Lower lobe of right lung (tissue), 2 donors: ENCODE measurements at places on chromosomes 6 and 20. TPM values are rescaled to one million over a fixed set of nuclear protein-coding genes. Genes with fewer than 3 reads are reported as not detected.

DNA sequence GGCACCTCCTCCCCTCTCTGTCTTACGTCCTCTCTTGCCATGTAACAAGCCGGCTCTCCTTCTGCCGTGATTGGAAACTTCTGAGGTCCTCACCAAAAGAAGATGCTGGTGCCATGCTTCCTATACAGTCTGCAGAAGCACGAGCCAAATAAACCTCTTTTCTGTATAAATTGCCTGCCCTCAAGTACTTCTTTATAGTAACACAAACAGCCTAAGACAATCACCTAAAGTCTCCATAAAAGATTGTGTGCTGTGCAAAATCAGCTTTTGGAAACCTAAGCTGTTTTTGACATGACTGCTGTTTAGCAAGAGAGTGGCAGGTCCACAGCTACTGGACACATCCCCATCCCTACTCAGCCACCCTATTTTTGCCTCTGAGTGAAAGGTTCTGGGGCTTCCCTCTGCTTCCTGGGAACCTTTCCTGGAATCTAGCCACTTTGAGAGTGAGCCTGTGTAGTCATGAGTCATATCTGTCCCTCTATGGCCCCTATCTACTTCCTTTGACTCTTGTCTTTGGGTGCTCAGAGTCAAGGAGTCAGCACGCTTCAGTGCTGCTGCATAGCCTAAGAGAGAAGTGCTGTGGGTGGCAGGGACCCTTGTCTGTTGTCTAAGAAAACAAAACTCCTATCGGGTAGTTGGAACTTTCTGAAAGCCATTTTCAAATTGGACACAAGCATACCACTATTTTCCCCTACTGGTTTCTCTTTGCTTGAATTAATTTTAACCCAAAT is 110.0 kb downstream of the PPP1R14C start:
- DNase-seq: no peak
- no peaks in the 10 kb centered on the region for H3K4me1 ChIP-seq
- H3K27ac ChIP-seq: no peak overlapping the region
- H3K4me3 ChIP-seq: no peak overlapping the region
- no peaks in the 10 kb centered on the region for H3K36me3 ChIP-seq

The JPH2 gene
- 4.6 TPM for total RNA-seq

DNA sequence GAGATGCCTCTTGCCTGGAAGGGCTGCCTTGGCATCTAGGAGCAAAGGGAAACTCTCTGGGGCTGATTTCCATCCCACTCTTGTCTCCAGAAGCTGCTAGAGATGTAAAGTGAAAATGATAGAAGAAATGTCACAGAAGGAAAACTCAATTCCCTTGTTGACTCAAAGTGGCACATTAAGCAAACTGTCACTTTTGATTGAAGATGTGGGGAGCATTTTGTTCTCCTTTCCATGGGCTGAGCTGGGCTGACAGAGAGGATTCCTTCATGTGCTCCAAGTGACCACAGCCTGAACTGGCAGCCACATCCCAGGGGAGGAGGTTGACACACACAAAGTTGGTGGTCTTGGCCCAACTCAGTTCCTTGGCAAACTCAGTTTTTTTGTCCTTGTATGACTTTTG is 9.8 kb downstream of the GPR31 start:
- no peak overlapping the region for H3K27ac ChIP-seq
- no peaks in the 10 kb centered on the region for H3K36me3 ChIP-seq
- no peak for DNase-seq
- H3K27me3 ChIP-seq: peaks cover 18% of the 10 kb centered on the region
- no peaks in the 10 kb centered on the region for H3K4me1 ChIP-seq
- H3K4me3 ChIP-seq: no peak overlapping the region

The TREML1 gene
- 2.0 TPM for total RNA-seq

GRCh38 chr6:2581611-2582010 is 169.1 kb downstream of the MYLK4 start:
- H3K36me3 ChIP-seq: no peaks in the 10 kb centered on the region
- DNase-seq: no peak
- no peaks in the 10 kb centered on the region for H3K4me1 ChIP-seq
- no peak overlapping the region for H3K4me3 ChIP-seq

DNA sequence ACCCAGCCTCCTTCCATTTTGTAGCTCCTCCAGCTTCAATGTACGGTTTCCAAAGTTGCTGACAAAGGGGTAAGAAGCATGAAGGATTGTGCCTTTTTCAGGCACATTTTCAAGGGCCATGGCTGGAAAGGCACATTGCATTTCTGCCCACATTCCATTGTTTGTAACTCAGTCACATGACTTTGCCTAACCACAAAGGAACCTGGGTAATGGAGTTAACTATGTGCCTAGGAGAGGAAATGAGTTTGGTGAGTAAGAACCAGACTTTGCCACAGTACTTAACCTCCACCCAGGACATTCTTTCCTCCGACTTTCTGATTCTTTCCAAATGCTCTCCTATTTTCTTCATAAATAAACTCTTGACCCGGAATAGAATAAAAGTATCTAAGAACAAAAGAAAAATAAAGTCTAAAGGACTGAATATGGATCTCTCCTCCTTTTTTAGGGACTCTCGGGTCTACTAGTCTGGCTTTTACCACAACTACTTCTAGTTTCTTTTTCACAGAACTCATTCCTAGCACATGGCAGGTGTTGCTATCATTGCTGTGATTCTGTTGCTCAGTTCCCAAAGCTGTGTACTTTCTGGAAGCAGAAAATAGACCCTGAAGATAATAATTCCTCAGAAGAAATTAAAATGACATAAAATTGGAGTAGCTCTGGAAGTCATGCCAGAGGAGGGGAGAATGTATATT is 81.5 kb upstream of the ISM1 start:
- H3K27ac ChIP-seq: no peak overlapping the region
- H3K36me3 ChIP-seq: no peaks in the 10 kb centered on the region
- H3K4me3 ChIP-seq: no peak overlapping the region
- no peaks in the 10 kb centered on the region for H3K4me1 ChIP-seq
- H3K27me3 ChIP-seq: no peaks in the 10 kb centered on the region

The GPR63 gene
- total RNA-seq: 0.71 TPM

GRCh38 chr6:91669154-91669870 is 1082.4 kb upstream of the MAP3K7 start:
- H3K36me3 ChIP-seq: no peaks in the 10 kb centered on the region
- H3K27ac ChIP-seq: no peak overlapping the region
- no peak overlapping the region for H3K4me3 ChIP-seq
- H3K27me3 ChIP-seq: no peaks in the 10 kb centered on the region
- H3K4me1 ChIP-seq: no peaks in the 10 kb centered on the region

GRCh38 chr6:15378866-15379265 is 133.0 kb downstream of the JARID2 start:
- H3K4me3 ChIP-seq: no peak overlapping the region
- no peaks in the 10 kb centered on the region for H3K27me3 ChIP-seq
- H3K36me3 ChIP-seq: peaks cover 6% of the 10 kb centered on the region
- H3K27ac ChIP-seq: no peak overlapping the region

GRCh38 chr6:70973604-70974003 is 16.7 kb upstream of the B3GAT2 start:
- no peaks in the 10 kb centered on the region for H3K27me3 ChIP-seq
- no peak overlapping the region for H3K27ac ChIP-seq
- no peak for DNase-seq
- H3K4me1 ChIP-seq: no peaks in the 10 kb centered on the region

DNA sequence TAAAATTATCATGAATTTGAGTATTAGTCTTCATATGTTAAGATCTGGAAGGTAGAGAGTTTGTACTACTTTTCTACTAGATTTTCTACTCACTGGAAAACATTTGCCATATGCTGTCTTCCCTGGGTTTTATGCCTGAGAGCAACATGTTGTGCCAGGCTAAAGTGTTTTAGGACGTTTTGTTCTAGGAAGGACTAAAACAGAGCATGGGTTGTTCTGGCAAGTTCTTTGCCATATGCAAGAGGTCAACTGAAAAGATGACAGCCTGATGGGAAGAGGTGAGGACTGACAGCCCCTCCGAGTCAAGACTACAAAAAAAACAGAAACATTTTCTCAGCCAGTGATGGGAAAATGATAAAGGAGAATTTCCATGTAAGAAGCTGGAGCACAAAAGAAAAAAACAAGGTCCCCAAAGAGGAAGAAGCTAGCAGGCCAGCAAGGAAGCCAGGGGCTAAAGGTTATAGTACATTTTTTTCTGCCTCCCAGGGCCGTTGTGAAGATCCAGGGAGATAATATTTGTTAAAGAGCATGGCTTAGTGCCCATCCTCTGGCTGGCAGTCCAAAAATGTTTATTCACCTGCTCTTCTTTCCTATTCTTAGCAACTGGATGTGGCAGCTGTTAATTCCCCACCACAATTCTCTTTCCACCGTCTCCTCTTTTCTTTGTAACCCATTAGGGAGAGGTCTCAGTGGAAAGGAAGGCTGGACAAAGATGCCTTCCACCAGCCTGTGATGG is 7.8 kb downstream of the SCGN start:
- no peak overlapping the region for H3K4me3 ChIP-seq
- H3K36me3 ChIP-seq: no peaks in the 10 kb centered on the region
- H3K27ac ChIP-seq: no peak overlapping the region
- no peaks in the 10 kb centered on the region for H3K4me1 ChIP-seq
- no peak for DNase-seq

The LRFN2 gene
- not detected for total RNA-seq
